ENCODE measurements at places on chromosomes 2 and 18. TPM values are rescaled to one million over a fixed set of nuclear protein-coding genes. Genes with fewer than 3 reads are reported as not detected.

DNA sequence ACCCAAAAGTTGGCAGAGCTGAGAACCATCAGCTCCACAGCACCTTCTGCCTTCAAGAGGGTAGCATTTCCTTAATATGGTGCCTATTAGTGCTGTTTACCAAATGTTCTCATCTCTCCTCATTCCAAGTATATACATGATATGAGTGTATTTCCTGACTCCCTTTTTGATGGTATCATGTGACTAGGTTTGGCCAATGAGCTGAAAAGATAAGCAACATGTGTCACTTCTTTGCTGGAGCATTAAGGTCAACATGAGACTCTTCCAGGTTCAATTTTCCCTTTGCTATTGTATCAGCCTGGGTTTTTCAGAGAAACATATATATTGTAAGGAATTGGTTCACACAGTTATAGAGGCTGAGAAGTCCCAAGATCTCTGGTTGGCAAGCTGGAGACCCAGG, 310.9 kb downstream of the HRH4 start:
- no peaks in the 10 kb centered on the region for H3K4me1 ChIP-seq
- H3K27me3 ChIP-seq, result no peaks in the 10 kb centered on the region
- H3K4me3 ChIP-seq, result no peak overlapping the region
- no peaks in the 10 kb centered on the region for H3K36me3 ChIP-seq

DNA sequence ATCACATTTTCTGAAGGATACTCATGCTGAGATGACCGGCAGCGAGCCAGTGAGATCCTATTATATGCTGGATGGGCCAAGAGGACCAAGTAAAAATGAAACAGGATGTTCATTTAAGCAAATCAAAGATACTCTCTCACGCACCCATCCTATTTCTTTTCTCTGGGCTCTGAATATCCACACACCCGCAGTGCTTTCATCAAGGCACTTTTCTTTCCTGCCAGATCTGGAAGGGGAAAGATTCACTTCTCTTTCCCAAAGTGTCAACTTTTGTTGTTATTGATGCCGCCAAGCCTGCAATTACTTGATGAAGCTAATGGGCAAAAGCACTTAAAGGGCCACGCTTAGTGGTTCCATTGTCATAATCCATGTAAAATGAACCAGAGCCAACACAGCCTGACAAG, 191.9 kb upstream of the CHAC2 start:
- H3K27ac ChIP-seq, result no peak overlapping the region
- H3K36me3 ChIP-seq, result no peaks in the 10 kb centered on the region
- H3K27me3 ChIP-seq, result peaks cover 4% of the 10 kb centered on the region
- no peak for DNase-seq
- no peak overlapping the region for H3K4me3 ChIP-seq
- no peaks in the 10 kb centered on the region for H3K4me1 ChIP-seq

CKAP2L gene
- 27.2 TPM for total RNA-seq

GRCh38 chr2:169065864-169066517, 3.4 kb upstream of the DHRS9 start:
- no peaks in the 10 kb centered on the region for H3K36me3 ChIP-seq
- H3K27me3 ChIP-seq, result no peaks in the 10 kb centered on the region
- H3K27ac ChIP-seq, result no peak overlapping the region
- no peak for DNase-seq
- no peak overlapping the region for H3K4me3 ChIP-seq
- H3K4me1 ChIP-seq, result peaks cover 20% of the 10 kb centered on the region

GRCh38 chr2:231373184-231373583, 22.3 kb upstream of the B3GNT7 start:
- no peaks in the 10 kb centered on the region for H3K4me1 ChIP-seq
- no peak for DNase-seq
- H3K36me3 ChIP-seq, result no peaks in the 10 kb centered on the region
- no peak overlapping the region for H3K4me3 ChIP-seq
- H3K27ac ChIP-seq, result no peak overlapping the region
- peaks cover 2% of the 10 kb centered on the region for H3K27me3 ChIP-seq

TDRD15 gene
- not detected for total RNA-seq

ST6GAL2 gene
- not detected for total RNA-seq

GRHL1 gene
- total RNA-seq, result 1.4 TPM

DNA sequence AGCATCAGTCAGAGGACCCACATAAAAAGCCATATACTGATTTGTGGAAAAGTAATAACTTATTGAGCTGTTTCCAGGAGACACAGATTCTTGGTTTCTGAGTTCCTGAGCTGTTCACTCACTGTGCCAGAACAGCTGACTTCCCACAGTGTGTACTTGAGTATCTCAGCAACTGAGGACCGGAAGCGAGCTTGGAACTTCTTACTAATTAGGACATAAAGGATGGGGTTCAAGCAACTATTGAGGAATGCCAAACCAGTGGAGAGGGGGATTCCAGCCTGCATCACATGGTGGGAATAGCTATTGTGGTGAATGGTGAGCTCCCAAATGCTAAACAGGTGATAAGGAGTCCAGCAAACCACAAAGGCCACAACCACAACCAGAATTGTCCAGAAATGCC, 16.4 kb downstream of the EEF1B2 start:
- no peak overlapping the region for H3K4me3 ChIP-seq
- H3K27ac ChIP-seq, result no peak overlapping the region
- no peak for DNase-seq
- no peaks in the 10 kb centered on the region for H3K4me1 ChIP-seq

All from activated T-helper 2 cell treated with anti-CD3 and anti-CD28 coated beads, Interferon-gamma antibody, Interleukin-2, Interleukin-4, amounts not matched to agents 10 μg/mL and 5 μg/mL and 100 μg/mL, durations not matched to agents 14 hours and 24 hours and 36 hours (primary cell).